NCI-H187 (cell line): ENCODE measurements at places on chromosomes 11 and 22.
A peak's percentile ranks its signal among the peaks of the same experiment; 100 is the strongest.

DNA sequence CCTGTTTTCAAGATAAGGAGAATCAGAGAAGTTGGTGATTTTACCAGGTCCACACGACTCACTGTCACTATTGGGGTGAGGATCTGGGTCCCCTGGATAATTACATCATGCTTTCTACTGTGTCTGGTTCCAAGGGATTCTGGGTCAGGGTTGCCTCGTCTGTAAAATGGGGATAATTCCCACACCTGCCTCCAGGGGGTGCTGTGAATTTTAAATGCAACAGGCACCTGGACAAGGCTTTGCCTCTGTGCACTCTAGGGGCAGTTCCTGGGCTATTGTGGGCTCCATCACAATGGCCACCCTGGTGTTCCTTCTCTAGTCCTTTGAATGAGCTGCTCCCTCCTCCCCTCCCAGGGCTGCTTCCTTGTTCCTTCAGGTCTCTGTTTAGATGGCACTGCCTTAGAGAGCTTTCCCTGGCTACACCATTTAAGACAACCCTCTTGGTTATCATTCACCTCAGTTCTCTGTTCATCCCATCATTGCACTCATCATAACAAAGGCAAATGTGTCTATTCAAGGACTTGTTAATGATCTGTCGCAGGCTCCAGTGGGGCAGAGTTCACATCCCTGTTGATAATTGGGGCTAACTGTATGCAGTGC lies 178.6 kb downstream of the MIAT start:
- DNase-seq, result peak; percentile 3

DNA sequence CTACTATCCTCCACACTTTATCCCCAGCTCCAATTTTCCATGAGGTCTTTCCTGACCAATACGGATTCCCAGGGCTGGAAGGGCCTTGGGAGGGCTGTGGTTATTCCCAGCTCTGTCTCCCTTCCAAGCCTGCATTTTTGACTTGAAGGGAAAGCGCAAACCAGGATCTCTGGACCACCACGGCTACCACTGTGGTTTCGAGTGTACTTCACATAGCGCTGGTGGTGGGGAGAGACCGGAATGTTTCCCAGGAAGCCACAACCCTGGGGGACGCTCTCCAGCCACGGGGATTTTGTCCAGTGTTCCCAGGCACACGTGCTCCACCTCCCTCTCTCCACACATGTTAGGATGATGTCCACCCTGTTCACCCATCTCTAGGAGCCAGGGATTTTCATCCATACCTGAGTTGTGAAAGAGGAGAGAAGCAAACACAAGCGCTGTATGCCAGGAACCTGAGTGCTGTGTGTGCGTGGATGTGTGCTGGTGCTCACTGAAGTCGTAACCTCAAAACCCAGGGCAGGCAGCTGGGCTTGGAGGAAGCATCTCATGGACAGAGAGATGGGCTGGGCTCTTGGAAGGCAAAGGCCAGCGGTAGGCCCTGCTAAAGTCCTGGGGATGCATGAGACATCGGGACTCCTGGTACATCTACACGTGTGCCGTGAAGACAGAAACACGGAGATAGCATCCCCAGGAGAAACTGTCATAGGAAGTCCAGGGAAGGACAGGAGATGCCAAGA lies 1.3 kb upstream of the NPTXR start:
- DNase-seq, result no peak

GRCh38 chr11:133947321-133947756 lies 9.4 kb downstream of the IGSF9B start:
- DNase-seq, result no peak

DNA sequence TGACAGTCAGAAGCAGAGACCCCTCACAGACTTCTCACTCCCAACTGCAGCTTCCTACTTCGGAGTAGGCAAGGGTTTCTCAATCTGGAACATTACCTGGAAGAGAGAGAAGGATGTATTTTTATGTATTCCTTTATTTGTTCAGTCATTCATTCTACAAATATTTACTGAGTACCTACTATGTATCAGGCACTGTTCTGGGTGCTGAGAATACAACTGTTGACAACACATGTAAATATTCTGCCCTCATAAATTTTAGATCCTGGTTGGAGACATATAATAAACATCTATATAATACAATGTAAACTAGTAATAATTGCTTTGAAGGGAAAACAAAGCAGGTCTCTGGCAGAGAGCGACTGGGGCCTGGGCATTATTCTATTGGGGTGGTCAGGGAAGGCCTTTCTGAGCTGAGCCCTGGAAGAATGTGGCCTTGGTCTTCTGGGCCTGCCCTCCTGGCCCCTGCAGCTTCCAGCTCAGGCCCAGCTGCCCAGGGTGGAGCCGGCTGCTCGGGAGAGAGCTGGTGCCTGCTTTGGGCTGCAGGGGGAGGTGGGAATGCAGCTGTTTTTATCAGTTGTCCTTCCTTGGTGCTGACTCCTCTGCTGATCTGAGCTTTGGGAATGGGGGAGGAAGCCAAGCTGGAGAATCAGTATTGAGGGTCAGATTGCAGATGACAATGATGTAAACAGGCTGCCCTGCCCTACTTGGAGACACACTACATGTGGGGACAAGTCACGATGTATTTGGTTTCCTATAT lies 46.8 kb downstream of the PKNOX2 start:
- no peak for DNase-seq

- DNase-seq, result no peak
Observed at GRCh38 chr22:49270595-49271368, 556.9 kb downstream of the BRD1 start.
